ENCODE measurements at places on chromosomes 4 and X.
A peak's percentile ranks its signal among the peaks of the same experiment; 100 is the strongest.

DNA sequence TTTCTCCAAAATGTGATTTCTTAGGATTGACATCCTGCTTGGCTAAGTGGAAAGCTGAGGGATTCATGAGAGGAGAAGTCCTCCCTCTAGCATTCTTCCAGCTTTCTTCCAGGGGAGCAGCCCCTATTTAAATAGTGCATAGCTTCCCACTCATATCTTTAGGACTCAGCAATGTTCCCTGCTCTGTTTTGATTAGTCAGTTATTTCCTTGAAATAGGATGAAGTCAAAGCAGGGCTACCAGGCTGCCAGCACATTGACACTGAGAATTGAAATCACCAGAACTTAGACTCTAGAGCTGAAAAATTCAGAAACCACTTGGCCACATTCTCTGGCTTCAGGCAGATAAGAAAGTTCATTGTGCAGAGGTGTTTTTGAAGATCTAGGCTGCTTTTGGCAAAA is 74.7 kb upstream of the SMAD1 start:
- no peak for DNase-seq

DNA sequence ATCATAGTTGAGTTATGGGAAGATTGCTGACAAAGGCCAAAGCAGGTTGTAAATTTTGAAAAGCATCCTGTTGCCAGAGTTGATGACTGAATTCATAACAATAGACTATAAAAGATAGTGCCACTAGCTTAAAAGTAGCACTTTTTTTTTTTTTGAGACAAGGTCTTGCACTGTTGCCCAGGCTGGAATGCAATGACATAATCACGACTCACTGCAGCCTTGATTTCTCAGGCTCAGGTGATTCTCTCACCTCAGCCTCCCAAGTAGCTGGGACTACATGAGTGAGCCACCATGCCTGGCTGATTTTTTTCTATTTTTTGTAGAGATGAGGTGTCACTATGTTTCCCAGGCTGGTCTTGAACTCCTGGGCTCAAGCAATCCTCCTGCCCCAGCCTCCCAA is 122.7 kb downstream of the SPOCK3 start:
- DNase-seq: no peak

DNA sequence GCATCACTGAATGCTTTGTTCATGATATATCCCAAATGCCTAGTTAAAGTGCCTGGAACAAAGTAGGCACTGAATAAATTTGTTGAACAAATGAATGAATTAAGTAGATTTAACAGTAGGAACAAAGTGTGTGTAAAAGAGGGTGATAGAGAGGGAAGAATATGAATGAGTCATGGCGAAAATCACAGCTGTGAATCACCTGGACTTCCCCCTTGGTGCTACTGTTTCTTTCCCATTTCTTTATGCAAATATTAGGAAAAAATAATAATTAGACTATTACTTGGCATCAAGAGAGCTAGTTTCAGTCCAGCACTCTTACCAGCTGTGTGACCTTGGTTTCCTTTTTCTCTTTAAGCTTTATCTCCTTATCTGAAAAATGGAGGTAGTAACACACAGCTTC is 9.2 kb downstream of the SPIN3 start:
- no peak for DNase-seq

DNA sequence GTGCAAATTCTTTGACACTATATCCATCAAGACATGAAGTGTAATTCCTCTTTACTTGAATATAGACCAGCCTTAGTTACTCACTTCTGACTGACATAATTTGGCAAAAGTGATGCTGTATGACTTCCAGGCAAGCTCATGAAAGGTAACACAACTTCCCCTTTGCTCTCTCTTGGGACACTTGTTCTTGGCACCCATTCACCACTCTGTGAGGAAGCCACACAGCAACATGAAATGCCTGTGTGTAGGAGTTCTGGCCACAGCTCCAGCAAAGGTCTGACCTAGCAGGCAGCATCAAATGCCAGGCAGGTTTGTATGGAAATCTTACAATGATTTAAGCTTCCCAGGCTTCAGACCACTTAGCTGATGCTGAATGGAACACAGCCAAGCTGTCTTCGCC is 280.3 kb downstream of the PDHA2 start:
- DNase-seq: no peak

DNA sequence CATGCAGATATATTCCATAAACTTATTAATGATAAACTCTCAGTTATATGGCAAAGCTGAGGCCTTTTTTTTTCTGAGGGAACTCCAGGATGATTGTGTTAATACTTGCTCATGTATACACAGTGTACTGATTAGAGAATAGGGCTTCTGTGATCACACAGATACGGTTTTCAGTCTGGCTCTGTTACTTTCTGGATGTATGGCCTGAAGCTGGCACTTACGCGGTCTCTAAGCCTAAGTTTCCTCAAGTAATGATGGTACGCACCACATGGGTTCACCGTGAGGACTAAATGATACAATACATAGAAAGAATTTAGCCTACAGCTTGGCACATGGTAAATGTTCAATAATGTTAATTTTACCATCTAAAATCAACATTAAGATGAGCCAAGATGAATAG is 73.8 kb downstream of the SEC24D start:
- DNase-seq: no peak

DNA sequence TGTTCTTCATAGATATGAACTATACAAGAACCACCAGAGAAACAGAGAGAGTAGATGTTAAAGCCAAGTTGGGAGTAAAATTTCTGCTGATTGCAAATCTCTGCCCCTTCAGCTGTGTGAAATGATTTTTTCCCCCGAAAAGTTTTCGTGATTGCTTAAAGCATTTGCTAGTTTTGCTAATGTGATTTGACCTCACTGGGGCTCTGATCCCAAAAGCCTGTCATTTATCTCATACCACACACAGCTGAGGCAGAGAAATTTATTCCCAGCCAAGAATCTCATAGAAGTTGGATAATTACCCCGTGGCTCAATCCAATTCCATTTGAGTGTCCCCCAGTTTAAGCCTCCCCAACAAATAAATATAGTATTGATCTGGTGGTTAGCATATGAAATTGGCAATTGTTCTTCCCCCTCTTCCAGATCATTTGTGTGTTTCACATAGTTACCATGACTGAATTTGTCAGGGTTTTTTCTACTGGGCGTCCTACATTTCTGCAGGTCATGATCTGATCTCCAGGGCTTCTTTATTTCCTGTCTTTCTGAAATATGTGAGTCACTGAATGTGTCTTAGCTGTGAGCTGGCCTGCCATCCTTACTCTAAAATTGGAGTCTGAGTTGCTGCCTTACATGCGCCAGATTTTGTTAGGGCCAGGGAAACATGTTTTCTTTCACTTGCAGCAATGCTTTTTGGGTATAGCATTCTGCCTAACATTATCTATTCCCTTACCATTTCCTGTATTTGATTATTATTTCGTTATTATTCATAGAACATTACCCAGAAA is 167.5 kb upstream of the FRMPD4 start:
- DNase-seq: no peak

DNA sequence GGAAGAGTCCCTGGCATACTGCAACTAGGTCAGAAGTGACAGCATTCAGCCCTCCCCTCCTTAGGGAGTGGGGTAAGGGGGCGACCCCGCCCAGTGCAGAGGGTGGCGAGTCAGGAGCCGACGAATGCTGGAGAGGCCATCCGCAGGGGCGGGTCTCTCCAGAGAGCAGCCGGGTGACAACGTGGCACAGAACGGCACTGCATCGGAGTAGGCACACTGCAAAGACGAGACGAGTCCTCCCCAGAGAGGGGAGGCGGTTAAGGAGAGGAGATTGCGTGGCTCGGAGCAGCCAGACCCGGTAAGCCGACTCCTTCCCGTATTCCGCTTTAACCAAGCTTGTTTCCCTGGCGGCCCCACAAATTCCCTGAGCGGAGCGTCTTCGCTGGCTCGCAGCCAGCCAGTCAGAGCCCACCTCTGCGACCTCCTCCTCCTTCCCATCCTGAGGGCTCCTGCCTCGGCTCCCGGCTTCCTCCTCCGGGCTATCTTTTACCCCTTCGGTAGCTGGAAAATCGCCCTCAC is 54.9 kb downstream of the LINC00632 start:
- peak; percentile 10 for DNase-seq

DNA sequence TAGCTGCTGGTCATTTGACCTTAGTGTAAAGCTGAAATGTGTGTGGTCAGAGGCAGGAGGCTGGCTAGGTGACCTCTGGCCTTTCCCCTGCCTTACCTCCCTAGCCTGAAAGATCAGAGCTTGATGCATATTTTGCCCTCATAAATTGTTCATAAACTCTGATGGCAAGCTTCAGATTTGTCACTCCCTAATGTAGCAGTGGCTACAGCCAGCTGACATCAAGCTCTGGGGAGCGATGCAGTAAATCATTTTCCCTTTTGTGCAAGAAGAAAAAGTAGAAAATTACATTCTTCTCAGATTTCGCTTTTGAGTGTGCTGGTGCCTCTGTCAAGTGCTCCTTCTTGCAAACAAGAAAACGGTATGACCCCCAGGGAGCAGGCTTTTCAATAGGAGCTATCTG is 87.7 kb upstream of the MAGEA4 start:
- DNase-seq: no peak

- no peak for DNase-seq
Measured at GRCh38 chr4:82947498-82947897, 47.0 kb downstream of the THAP9 start.

DNA sequence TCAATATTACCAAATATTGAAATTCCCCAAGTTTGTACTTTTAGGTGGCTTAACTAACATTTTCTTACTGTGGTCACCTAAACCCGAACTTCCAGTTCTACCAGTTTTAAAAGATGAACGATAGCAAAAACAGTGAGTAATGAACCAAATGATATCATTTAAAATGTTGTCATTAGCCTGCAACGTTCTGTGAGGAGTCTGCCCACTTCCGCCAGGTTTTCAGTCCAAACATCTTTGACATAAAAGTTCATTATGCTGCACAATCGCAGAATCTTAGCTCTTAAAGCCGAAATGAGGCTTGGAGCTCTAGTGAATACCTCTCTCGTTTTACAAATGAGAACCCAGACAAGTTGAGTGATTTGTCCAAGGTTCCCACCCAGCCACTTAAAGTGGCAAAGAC is 762 bp downstream of the PIGA start:
- no peak for DNase-seq

- no peak for DNase-seq
Measured at GRCh38 chr4:124903995-124904722, 191.6 kb upstream of the ANKRD50 start.

DNA sequence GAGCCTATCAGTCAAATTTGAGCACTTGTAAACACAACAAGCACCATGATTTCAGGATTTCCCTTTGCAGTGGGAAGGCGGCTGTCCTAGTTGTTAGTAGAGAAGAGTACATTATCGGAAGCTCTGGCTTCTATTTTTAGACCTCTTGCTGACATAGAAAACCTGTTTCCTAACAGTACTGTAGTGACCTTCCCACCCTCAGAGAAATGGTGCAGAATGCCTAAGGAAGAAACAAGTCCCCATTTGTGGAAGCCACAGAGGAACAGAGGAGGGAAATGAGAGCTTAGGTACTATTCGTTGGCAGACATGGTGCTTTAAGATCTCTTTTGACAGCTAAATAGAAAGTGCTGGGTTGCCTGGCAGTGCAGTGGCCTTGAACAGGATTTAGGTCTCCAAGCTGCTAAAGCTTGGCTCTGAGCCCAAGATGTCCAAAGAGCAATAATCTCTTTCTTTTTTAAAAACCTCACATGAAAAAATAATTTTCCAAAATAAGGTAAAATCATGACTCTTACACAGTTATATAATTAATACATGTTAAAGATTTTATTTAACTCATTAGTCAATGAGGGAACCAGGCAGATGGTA is 24.9 kb downstream of the GLRA2 start:
- DNase-seq: no peak

DNA sequence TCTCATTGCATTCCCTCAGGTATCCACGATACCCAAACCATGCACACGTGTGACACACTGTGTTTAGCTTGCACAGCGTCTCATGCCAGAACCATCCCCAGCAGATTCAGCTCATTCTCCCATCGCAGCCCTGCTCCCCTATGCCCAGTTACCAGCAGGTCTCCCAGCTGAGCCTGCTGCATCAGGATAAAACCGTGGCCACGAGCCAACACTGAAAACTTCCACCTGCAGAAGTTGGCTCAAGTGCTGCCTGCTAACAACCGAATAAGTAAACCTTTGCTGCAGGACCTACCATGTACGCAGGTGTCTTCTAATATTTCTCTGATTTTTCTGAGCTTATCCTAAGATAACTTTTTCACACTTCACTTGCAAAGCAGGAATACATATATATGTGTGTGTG is 120.4 kb upstream of the STS start:
- DNase-seq: no peak

- no peak for DNase-seq
Measured at GRCh38 chrX:18890049-18890381, 93.9 kb downstream of the PHKA2 start.

DNA sequence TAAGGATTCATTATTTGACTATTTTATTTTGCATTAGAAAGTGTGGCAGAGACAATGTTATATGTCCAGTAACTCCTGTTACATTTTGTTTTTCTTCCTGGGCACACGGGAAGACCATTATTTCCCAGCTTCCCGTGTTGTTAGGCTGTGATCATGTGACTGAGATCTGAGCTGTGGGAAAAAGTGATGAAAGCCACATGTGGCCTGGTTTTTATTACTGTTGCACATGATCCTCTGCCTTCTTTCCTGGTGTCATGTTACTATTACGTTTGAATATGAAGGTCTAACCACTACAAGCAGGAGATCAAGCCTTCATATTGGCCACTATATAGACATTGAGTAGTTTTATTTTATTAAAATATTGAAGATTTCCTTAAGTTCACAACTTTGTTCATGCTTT is 28.2 kb upstream of the MID1 start:
- DNase-seq: no peak

- no peak for DNase-seq
Measured at GRCh38 chr4:48949086-48949485, 37.0 kb upstream of the CWH43 start.

DNA sequence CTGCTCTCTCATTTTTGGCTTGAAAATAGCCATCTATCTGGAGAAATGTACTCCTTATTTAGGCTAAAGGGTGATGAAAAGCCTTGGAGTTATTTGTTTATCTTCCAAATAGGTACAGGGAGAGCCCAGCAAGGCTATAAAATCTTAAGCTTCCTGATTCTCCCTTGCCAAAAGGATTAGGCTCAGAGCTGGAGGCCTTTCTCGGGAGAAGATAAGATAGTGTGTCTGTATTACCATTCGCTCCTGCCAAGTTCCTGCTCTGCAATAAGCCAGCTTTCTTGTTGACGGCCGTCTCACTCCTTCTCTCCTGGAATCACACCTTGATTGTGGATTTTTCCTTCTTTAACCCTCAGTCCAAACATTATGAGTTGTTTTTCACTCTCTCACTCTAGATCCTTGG is 171.8 kb upstream of the TTC29 start:
- DNase-seq: no peak

- DNase-seq: no peak
Measured at GRCh38 chrX:76029385-76029784, 143.5 kb upstream of the PBDC1 start.

DNA sequence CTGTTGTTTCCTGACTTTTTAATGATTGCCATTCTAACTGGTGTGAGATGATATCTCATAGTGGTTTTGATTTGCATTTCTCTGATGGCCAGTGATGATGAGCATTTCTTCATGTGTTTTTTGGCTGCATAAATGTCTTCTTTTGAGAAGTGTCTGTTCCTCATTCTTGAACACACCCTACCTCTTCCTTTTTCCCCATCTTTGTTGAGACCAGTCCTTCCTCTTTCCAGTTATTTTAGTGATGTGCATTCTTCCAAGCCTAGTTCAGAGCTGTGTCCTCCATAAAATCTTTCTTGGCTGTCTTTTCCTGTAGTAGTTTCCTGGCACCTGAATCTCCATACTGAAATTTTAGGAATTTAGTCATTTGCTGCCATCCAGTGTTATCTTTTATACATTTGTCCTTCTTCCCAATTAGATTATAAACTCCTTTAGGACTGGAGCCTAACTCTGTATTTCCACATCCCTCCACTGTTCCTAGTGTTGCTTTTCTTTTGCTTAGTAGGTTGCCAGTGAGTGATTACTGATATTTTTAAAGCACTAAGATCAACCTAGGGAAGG is 11.4 kb downstream of the FHIP1A start:
- no peak for DNase-seq

Measured in substantia nigra (tissue), 51 donors.